ENCODE measurements at places on chromosomes 16 and 17.

DNA sequence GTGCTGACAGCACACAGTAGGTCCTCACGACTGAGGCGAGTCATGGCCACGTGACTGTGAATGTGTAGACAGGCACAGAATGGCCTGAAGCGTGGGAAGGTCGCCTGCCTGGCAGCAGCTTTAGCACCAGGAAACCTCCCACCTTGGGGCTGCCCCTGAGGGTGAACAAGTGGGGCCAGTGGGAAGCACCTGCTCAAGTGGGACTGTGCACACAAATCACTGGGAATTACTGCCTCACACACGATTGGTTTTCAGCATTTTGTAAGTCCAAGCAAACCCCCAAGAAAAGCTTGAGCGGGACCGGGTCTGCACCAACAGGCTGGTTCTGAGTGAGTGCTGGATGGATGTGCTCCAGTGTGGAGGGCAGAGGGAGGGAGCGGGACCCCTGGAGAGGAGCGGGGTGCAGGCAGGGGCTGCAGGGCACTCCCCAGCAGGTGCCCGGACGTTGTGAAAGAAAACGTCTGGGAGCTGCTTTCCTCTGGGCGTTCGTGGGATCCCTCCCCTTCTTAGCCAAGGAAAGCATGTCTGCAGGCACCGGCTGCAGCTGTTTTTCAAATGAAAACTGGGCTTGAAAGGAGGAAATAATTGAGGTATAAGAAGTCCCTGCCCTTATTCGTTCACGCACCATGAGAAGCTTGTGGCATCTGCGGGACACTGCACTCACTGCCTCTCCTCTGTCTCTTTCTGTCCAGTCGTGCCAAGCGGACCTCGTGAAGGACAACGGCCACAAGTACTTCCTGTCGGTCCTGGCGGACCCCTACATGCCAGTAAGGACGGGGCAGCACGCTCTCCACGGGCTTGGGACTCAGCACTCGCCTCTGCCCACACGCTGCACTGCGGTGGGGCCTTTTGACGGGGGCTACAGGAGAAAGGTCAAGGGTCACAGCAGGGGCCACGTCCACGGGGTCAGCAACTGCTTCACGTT, 111.7 kb upstream of the CHMP6 start:
- no peak for DNase-seq

DNA sequence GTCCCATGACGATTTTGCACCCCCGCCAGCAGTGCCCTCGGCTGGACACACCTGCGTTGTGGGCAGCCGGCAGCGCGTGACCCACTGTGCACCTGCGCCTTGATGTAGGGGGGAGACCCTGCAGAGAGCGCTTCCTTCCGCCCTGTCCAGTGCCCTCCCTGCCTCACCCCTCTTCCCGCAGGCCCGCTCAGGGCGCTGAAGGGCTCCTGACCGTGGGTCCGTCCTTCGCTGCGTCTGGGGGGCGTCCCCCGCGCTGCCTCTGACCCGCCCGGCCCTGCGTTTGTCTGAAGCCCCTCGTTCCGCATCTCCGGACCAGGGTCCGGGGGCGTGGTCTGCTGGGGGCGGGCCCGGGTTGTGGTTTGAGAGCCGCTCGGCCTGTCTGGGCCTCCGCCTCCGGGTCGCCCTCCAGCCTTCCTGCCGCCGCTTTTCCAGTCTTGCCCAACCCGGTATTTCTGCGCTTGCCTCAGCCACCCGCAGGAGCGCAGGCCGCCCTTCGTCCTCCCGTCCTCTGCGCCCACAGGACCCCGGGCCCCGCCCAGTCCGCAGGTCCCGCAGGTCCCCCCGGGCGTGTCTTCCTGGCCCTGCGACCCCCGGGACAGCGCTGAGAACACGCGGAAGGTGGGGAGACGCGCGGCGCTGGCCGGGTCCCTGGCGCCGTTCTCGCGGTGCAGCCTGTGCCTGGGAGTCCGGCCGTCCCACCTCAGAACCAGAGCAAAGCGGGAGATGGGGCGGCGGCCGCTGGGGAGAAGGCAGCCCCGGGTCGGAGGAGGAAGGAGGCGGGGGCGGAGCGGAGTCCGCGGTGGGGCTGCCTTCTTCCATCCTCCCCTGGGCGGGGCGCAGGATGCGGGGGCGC, 4.0 kb upstream of the IL17C start:
- peak; percentile 63 for DNase-seq

DNA sequence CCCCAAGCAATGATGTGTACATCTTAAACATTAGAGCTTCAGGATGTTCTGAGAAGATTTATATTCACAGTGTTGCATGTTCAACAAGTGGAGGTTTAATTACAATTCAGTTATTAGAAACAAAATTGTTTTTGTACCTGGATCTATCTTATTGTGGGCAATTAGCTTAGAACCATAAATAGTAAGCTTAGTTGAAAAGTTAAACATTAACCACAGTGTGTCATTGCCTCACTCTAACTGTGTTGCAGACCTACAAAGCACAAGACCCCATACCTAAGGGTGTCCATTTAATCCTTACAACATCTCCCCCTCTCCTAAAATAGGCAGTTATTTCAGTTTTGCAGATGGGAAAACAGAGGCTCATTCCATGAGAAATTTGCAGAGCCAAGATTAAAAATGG, 632.0 kb upstream of the SOX9 start:
- no peak for DNase-seq

GRCh38 chr17:50462446-50462845, 6.2 kb downstream of the CHAD start:
- no peak for DNase-seq

DNA sequence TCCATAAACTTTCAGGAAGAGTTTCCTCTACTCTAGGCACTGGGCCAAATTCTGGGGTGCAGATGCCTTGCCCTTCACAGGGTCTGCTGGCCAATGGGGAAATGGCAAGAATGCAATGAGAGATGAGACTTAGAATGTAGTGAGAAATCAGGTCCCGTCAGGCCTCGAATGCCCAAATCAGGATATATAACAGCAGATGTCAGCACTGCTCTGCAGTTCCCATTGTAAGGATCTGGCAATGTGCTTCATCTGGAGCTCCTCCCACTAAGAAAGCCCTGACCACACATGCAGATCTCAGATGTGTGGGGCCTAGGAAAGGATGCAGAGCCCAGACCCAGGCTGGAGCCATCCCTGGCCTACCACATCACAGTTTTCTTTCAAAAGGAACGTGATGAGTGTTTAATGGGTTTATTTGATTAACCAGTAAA, 13.9 kb upstream of the LPCAT2 start:
- peak; percentile 70 for DNase-seq

DNA sequence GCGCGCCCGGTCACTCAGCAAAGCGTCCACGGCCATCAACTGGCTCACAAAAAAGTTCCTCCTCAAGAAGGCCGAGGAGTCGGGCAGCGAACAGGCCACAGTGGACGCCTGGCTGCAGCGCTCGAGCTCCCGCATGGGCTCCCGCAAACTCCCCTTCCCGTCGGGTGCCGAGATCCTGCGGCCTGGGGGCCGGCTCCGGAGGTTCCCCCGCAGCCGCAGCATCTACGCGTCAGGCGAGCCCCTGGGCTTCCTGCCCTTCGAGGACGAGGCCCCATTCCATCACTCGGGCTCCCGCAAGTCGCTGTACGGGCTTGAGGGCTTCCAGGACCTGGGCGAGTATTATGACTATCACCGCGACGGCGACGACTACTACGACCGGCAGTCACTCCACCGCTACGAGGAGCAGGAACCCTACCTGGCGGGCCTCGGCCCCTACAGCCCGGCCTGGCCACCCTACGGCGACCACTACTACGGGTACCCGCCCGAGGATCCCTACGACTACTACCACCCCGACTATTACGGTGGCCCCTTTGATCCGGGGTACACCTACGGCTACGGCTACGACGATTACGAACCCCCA, 10.7 kb downstream of the MYO15A start:
- DNase-seq, result no peak
